Immature natural killer cell (primary cell): ENCODE measurements at places on chromosomes 16 and 17. TPM values are rescaled to one million over a fixed set of nuclear protein-coding genes. Genes with fewer than 3 reads are reported as not detected.

OTOP3 gene
- polyA plus RNA-seq: not detected

CX3CL1 gene
- not detected for polyA plus RNA-seq

MPRIP gene
- 15.1 TPM for polyA plus RNA-seq

CA5A gene
- not detected for polyA plus RNA-seq

HOXB3 gene
- 0.45 TPM for polyA plus RNA-seq

CCL11 gene
- polyA plus RNA-seq: not detected

NPIPB2 gene
- not detected for polyA plus RNA-seq

CLEC18A gene
- polyA plus RNA-seq: not detected

KRTAP17-1 gene
- polyA plus RNA-seq: not detected

PTGES3L gene
- not detected for polyA plus RNA-seq

XAF1 gene
- polyA plus RNA-seq: 39.2 TPM

YWHAE gene
- 45.9 TPM for polyA plus RNA-seq

TNS4 gene
- polyA plus RNA-seq: not detected

SGSM2 gene
- 8.9 TPM for polyA plus RNA-seq

PCTP gene
- 8.9 TPM for polyA plus RNA-seq

CDH3 gene
- not detected for polyA plus RNA-seq

UTS2R gene
- not detected for polyA plus RNA-seq

TBC1D3G gene
- polyA plus RNA-seq: not detected

TBX21 gene
- polyA plus RNA-seq: 385 TPM

PYY gene
- not detected for polyA plus RNA-seq

MT1X gene
- 73.5 TPM for polyA plus RNA-seq

LGALS9B gene
- 23.8 TPM for polyA plus RNA-seq

KAT8 gene
- polyA plus RNA-seq: 29.4 TPM

AANAT gene
- 0.34 TPM for polyA plus RNA-seq

RSL1D1 gene
- polyA plus RNA-seq: 206 TPM

CIITA gene
- 0.25 TPM for polyA plus RNA-seq
